ENCODE measurements at places on chromosomes 2 and 18.

- no peak for DNase-seq
These were observed 18.0 kb downstream of the DYTN start for GRCh38 chr2:206700156-206700555.

DNA sequence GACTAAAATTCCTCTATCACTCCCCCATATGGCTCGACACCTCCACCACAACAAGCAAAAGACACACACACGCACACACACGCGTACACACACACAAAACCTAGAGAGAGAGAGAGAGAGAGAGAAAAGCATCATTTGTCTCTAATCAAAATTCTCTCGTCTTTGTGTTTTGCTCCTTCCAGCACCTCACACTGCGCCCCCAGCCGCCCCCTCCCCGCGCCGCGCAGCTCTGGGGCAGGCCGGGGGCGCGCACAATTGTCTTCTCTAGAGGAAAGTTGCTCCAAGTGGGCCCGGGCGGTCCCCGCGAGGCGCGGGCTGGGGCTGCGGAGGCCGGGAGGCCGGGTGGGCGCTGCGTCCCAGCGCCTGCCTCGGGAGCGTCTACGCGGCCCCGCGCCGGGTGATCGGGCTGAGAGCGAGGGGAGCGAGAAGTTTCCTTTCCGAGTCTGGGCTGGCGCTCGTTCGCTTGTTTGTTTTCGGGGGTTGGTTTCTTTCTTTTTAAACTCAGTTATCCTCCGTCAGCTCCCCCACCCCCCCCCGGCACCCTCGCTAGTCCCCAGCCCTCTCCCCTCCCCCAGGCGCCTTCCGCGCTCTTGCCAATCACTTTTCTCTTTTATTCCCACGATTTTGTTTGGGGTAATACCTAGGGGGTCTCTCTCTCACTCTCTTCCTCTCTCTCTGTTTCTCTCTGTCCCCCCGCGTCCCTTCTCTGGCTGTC is 4.1 kb downstream of the ZEB2 start:
- no peak for DNase-seq

GRCh38 chr2:72630767-72631166 is 195.1 kb downstream of the EXOC6B start:
- no peak for DNase-seq

DNA sequence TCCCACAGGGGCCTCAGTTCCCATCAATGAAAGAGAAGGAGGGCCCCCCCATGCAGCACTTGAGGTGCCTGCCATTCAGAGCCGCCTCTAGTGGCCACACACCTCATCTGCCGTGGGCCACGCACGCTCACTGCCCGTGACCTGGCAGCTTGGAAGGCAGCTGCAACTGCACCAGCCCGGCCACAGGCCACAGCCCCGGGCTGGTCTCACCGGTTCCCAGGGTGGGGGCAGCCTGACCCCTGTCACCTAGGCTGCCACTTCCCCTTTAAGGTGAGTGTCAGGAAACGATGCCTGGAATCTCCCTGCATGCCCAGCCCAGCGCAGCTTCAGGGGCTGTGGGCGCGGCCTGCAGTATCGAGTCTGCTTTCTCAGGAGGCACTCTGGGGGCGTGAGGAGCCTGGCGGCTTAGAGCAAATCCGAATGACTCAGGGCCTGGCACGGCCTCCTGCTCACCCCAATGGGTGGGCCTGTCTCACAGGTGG is 2.6 kb downstream of the MAB21L4 start:
- no peak for DNase-seq

GRCh38 chr2:134659724-134660123 is 59.1 kb downstream of the TMEM163 start:
- DNase-seq: no peak

DNA sequence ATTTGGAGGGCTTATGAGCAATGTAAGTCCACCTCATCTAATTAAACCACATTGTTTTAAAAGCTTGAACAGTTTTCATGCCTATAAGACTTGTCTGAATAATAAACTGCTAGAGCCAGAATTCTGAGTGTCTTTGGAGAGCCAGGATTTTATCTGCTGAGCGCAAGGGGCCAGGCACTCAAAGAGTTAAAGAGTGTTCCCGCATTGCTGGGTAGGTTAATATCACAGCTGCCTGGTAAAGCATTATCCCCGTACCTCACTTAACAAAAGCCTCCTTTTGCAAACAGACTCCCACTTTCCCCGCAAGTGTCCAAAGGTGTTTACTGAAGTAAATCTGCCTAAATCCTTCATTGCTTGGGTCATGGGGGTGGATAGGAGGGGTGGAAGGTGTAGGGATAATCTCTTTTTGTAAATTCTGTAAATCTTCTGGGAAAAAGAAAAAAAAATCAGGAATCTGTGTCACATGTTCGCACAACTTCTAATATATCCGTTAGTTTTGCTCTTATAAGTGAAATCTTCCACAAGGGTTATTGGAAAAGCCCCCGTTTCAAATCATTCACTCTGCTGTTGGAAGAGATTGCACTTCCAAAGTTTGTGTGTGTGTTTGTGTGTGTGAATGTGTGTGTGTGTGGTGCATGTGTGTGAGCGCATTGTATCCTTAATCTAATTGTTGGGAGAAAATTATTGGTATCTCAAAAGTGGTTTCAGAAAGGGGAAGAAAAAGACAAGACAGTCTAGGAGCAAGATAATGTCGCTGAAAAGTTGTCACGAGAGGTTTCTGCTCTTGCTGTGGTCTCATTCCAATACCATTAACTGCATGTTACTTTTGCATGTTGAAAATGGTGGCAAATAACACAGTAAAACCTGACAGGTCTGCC is 10.7 kb downstream of the ZEB2 start:
- DNase-seq: no peak

DNA sequence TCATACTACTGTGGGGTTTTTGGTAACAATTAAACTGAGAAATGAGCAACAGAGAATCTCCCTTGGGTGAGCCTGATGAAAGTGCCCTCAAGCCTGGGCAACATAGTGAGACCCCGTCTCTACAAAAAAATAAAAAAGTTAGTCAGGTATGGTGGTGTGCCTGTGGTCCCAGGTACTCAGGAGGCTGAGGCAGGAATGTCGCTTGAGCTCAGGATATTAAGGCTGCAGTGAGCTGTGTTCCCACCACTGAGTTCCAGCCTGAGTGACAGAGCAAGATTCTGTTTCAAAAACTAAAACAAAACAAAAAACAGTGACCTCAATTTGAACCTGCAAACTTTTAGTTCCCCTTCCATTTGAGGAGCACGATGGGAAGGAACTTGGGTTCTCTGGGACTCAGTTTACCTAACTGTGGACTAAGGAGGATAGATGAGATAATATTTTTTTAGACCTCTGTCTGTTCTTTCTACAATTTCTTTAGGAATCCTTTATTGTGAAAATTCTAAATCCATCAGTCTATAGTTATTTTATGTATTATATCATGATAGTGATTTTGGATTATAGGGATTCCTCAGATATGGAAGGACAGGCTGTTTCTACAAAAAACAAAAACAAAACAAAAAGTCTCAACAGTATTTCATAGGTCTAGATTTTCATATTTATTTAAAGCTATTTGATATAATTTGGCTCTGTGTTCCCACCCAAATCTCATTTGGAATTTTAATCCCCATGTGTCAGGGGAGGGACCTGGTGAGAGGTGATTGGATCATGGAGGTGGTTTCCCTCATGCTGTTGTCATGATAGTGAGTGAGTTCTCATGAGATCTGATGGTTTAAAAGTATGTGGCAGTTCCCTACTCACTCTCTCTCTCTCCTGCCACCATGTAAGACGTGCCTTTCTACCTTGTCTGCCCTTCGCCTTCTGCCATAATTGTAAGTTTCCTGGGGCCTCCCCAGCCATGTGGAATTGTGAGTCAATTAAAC is 178.6 kb downstream of the MYCN start:
- DNase-seq: no peak

DNA sequence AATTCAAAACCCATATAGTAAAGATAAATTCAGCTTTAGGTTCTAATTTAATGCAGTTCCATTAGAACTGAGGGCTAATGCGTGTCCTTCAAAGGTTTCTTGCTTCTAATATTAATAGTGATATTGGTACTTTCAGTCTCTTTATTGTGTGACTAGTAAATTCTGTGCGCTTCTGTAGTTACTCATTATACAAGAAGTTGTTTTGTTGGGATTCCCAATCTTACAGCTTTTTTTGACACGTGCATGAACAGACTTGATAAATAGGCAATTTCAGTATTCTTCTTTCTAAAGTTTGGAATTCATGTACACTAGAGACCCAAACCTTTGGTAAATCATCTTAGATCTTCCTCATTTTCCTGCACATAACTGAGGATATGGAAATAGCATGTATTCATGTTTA is 71.8 kb downstream of the HAUS1 start:
- DNase-seq: no peak

GRCh38 chr18:51762373-51762772 is 564.9 kb upstream of the MEX3C start:
- DNase-seq: no peak

- no peak for DNase-seq
These were observed 874.4 kb downstream of the SUCLG1 start for GRCh38 chr2:83584672-83585071.
